ENCODE measurements at places on chromosomes 5 and 9.

DNA sequence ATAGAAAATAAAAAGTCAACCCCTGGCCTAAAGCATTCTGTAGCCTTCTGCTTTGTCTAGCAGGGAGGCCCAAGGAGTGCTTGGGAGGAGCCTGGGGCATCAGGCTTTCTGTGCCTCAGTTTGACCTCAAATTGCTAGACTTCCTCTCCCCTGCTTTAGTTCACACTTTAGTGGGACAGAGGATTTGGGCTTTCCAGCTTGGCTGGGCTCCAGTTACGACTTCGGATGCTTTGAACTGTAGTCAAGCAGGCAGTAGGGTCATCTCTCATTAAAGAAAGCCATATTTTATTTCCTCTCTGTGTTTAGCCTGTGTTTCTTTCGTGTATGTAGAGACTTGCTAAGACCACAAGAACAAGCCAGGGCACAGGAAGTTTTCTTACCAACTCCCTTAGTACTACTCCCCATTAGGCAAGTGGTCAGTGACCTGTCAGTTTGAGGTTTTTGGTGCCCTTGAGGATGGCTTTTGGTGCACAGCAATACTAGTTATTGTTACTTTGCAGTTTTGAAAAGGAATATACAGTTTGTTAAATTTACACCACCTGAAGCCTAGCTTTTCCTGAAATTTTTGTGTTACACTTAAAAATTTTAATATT lies 334.7 kb downstream of the NDUFS4 start:
- no peak for DNase-seq

GRCh38 chr9:98961513-98962180 lies 17.9 kb downstream of the COL15A1 start:
- no peak for DNase-seq

DNA sequence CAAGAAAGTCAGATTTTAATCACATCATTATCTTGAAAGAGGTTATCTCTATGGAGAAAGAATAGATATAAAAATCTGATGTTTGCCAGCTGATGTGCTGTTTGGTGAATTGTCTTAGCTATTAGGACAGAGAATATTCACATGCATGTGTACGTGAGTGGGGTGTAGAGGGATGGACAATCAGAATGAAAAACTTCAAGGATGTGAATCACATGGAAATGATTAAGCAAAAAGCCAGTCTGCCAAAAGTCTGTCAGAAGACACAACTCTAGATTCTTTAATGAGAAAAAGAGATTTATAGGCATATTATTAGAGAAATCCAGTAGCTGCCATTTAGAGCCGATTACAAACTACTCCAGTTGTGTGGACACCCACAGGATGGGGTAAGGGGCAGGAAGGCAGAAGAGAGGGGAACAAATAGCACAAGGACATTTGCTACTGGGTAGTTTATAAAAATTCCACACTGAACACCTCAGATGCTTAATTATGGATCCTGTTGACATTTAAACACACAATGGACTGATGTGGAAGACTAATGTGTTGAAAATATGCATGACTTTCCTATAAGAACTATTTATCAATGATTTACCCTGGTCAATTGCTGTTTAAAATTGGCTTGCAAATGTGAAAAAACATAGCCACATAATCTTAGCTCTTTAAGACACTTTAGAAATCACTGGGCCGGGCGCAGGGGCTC lies 127.4 kb downstream of the PTTG1 start:
- DNase-seq = no peak

DNA sequence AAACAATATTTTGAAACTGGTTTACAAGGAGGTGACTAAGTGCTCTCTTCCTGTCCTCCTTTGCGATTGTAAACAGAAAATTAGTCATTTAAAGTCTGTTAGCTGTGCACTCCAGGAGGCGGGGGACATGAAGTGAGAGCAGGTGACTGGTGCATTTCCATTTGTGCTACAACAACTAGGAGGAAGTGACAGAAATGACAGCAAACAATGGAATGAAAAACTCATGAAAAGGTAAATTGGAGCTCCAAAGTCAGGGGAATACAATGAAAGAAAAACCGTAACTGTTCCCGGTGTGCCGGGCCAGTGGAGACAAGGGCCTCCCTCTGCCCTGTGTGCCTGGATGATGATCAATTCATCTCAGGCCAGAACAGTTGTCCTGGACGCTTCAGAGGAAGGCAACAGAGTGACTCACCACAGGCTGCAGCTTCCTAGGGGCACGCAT lies 439.9 kb downstream of the GADD45G start:
- no peak for DNase-seq

DNA sequence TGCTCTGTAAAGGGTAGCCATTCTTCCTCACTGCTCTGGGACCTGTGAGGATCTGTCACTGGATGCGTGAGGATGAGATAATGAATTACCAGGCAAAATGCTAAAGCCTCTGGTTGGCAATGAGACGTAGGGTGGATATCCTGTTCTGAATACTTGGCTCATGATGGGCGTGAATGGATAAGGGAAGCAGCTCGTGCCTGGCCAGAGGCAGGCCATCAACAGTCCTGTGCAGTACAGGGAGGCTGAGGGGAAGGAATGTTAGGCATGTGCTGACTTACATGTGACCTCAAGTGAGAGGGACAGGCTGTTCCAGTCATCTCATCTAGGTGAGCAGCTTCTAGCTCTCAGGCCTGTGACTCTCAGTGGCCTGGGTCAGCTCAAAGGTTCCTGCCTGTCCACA lies 172.8 kb downstream of the CARTPT start:
- no peak for DNase-seq

- DNase-seq = no peak
Measured at GRCh38 chr5:40165789-40166728, 513.7 kb upstream of the PTGER4 start.

DNA sequence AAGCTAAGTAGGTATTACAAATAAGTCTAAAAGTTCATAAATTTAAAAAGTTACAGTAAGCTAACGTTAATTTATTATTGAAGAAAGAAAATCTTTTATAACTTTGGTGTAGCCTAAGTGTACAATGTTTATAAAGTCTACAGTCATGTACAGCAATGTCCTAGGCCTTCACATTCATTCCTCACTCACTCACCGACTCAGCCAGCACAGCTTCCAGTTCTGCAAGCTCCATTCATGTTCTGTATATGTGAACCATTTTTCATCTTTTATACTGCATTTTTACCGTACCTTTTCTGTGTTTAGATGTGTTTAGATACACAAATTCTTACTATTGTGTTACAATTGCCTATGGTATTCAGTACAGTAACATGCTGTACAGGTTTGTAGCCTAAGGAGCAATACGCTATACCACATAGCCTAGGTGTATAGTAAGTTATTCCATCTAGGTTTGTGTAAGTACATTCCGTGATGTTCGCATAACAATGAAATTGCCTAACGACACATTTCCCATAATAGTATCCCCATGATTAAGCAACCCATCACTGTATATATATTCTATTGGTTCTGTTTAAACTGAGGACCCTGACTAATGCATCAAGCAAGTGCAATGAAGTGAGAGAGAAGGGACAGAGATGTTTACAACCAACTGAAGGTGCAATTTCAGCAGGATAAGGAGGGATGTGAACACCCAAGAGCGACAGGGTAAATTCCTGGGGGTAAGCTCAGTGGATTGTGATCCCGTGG lies 88.9 kb upstream of the TRIO start:
- DNase-seq = no peak

- DNase-seq = no peak
Measured at GRCh38 chr5:96315431-96315830, 117.6 kb downstream of the PCSK1 start.

DNA sequence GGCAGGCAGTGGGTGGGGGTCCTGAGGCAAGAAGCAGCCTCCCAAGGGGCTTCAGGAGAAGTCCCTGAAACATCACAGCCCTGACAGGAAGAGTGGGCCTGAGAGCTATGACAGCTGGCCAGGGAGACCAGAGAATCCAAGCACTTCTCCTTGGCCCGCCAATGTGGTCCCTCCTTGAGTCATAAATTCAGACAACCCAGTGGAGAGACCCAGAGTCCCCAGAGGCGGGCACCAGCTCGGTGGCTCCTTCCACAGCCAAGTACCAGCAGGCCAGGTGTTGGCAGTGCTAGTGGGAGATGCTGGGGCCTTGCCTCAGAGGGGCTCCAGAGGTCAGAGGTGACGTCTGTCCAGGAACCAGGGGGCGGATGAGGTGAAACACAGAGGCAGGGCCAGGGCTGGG lies 1.6 kb upstream of the DOK3 start:
- no peak for DNase-seq

DNA sequence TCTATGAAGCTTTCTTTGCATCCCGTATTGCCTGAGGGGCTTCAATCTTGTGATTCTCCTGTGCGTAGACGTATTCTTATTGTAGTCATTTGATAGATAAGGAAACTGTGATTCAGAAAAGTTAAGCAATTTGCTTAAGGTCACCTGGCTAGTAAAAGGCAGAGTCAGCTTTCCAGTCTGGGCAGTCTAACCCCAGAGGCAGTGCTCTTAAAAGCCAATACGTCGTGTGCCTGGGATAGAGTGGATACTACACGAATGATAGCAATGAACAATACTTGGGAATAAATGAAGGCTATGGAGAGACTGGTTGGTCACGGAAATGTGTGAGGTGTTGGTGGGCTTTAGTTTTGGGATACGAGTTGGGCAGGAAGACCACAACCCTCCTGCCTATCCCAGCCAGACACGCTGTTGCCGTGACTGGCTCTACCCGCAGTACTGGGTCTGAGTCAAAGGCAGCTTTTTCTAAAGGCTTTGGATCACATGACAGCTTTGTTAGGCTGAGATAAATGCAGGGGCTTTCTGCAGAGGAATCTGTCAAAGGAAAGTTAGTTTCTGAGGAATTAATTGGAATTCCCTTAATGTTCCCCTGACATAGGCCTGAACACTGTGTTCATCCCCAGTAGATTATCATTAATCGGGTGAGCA lies 302.6 kb downstream of the KIF4B start:
- DNase-seq = no peak

DNA sequence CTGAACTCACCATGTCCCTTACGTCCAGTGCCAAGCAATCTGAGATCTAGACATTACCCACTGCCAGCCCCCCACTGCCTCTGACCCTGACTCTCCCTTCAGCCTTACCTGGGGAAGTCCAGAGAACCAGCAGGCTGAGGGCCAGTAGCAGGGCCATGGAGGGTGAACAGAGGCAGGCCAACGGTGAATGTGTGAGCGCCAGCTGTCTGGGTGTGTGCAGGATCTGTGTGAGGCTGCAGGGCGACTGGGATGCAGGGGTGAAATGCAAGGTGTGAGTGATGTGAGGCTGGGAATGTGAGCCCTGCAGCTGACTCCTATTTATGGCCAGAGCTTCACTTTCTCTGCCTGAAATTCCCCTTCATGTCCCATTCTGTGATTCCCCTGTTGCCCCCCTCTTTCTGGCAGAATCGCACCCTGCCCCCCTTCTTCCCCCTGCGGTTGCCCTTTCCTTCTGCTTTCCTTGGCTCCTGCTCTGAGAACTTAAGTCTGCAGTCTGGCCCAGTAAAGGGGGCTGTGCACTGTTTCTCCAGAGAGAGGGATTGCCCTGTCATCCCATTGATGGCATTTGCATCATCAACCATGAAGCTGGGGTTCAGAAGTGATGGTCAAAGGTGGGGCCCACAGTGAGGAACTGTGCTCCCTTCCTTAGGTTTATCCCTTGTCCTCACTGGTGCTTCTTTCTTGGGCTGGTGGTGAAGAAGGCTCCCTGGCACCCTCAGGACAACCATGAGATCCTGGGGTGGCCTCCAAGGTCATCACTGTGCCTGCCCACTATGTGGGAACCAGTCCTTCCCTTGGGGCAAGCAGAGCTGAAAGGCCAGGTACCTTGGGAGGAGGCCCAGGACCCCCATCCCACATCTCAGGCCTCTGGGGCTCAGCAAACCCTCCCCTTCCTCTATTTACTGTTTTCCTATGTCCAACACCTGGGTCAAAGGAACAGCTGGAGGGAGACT lies at the start of gene CCL19:
TSS of gene CCL19 (minus strand) at position 294 of the 953 bp plus-strand sequence. CDS start at position 157, 137 bp downstream.
- no peak for DNase-seq

DNA sequence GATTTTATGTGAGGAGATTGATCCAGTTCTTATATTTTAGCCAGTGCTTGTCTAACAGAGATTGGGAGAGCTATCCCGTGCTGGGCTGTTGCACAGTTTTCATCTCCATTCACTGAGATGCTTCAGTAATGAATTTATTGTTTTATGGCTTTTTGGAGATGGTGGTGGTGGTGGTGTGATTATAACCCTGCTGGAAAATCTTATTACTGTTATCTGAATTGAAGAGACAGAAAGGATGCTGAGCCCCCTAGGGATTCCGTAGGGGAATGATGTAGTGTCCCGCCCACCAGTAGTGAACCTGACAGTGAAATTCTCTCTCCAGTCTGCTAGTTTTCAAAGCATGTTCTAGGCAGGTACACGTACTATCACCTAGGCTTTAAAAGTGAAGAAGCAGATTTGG lies 1.9 kb downstream of the RAI14 start:
- DNase-seq = no peak

DNA sequence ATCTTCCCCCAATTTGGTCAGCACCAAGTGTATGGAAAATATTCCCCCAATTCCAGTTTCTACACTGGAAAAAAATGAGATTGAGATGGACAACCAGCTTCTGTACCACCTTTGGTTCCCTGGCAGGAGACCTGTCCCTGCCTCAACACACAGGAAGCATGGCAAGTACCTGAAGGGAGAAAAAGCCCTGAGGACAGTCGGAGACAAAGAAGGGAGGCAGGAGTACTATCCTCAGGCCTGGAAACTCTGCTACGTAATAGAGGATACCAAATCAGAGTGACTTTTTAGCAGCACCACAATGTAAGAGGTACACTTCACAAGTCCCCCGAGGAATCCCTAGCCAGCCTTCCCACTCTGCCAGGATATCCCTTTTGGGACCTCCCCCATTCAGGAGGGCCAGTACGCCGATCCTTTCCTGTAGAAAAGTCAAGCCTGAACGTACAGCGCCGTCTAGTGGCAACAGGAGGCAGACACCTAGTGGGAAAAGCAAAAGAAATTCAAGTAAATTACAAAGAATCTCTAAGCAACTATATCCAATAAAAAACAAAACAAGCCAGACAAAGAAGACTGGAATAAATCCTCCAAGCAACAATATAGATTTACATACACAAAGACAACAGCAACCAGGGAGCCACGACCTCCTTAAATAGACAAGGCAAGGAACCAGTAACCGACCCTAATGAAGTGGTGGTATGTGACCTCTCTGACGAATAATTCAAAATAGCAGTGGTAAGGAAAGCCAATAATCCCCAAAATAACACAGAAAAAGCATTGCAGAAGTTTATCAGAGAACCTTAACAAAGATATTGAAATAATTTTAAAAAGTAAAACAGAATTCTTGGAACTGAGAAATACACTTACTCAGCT lies 63.3 kb upstream of the SLCO6A1 start:
- DNase-seq = no peak

DNA sequence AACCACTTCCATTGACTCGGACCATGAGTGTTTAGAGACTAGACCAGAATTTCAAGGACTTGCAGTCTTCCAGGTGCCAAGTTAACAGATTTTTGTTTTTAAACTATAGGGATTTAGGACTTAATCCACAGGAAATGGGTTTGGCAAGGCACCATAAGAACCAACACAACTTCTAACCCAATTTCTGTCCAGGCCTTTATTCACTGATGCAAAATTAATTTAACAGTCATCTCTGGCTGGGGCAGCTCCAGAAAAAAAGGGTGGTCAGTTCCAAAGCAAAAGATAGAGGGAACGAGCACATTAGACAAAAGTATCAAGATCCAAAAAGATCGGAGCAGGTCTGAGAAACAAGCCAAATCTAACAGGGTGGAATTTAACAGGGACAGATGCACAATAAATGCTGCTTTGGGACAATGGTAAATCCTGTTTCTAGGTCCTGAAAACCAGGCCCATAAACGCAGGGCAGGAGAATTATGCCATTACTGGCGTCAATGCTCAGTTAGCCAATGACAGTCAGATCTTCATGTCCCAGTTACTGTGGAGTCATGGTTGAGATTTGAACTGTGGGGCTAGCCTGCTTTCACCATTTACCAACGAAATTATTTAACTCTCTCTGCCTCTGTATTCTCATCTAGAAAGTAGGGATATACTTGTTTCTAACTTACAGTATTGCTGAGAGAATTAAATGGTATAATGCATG lies 590.8 kb upstream of the BRINP1 start:
- DNase-seq = no peak
